ENCODE measurements at places on chromosomes 13 and 19.

DNA sequence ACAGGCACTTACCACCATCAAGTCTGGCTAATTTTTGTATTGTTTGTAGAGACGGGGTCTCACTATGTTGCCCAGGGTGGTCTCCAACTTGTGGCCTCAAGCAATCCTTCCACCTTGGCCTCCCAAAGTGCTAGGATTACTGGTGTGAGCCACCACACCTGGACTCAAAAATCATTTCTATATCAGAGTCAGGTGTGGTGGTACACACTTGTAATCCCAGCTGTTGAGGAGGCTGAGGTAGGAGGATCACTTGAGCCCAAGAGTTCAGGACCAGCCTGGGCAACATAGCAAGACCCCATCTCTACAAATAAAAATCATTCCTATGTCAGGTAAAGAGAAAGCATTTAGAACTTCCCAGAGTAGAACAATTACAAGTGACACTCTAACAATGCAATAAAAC, 48.4 kb downstream of the MYO9B start:
- DNase-seq = no peak

DNA sequence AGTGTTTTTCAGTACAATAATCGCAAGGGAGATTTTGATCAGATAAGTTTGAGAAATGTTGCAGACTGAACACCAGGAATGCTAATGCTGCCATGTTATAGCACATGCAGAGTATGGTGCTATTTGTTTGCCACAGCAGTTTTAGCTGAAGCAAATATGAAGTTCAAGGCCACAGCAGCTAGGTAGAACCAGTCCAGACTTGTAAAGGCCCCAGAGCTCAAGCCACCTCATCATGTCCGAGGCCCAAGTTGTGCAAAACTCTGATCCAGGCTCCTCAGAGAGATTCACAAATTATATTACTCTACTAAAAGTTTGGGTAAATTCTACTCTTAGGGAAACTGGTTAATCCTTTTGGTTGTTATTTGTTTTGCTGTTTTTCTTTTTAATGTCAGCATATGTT, 2702.6 kb downstream of the PCDH9 start:
- DNase-seq = peak; percentile 28

DNA sequence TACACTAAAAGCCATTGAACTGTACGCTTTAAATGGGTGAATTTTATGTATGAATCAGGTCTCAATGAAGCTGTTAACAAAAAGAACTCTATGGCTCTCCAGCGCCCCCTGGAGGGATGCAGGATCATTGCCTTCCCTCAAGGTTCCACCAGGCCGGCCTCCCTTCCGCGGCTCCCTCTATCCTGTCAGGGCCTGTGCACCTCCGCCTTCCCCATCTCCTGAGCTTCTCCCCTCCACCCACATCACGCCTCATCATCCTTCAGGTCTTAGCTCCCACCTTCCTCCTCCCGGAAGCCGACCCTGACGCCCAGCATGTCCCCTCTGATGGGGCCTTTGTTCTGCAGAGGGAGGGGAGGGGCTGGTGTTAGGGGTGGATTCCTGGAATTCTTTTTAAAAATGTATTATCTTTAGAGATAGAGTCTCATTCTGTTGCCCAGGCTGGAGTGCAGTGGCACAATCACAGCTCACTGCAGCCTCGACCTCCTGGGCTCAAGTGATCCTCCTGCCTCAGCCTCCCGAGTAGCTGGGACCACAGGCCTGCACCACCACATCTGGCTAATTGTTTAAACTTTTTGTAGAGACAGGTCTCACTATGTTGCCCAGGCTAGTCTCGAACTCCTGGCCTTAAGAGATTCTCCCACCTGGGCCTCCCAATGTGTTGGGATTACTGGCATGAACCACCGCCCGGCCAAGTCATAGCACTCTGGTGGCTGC, 27.7 kb downstream of the MEIS3 start:
- peak; percentile 59 for DNase-seq

- no peak for DNase-seq
Measured at GRCh38 chr19:56142897-56143434, 1.9 kb downstream of the ZNF444 start.

DNA sequence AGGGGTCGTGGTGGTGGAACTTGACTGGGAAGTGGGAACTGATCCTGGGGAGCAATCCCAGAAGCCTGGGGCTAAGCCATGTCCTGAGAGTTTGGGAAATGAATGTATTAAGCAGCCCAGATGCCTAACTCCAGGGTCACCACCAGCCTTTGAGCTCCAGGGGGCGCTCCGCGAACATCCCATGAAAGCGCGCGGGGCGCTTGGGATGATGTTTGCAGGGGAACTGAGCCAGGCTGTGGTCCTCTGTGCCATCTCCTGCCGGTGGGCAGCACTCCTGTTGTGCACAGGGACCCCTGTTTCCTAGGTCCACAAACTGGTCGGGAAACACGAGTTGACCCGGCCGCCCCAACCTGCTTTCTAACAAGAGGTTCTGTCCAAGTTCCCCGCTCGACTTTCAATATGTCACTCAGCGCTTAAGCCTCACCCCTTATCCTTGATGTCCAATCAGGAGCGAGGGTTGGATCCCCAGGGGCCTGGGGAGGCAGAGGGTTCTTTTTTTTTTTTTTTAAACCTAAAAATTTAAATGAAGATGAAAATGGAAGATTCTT, 14.4 kb downstream of the LEUTX start:
- DNase-seq = peak; percentile 25

- DNase-seq = peak; percentile 95
Measured at GRCh38 chr13:21603531-21604448, at the start of gene MICU2. Gene MICU2 (minus strand): TSS chr13:21604170. CDS start chr13:21604148, 22 bp downstream.

- DNase-seq = no peak
Measured at GRCh38 chr13:94369972-94370436, 109.5 kb downstream of the DCT start.

Measured in foreskin keratinocyte (primary cell).